ENCODE measurements at places on chromosomes 7 and 10. TPM values are rescaled to one million over a fixed set of nuclear protein-coding genes. Genes with fewer than 3 reads are reported as not detected.

CALHM2 gene
- 67.2 TPM for total RNA-seq

ANKRD30A gene
- total RNA-seq: not detected

CFAP46 gene
- not detected for total RNA-seq

RET gene
- total RNA-seq: 2.8 TPM

LRRN3 gene
- total RNA-seq: 127 TPM

UCMA gene
- not detected for total RNA-seq

ANKRD1 gene
- total RNA-seq: not detected

GBX1 gene
- total RNA-seq: not detected

HMX3 gene
- total RNA-seq: not detected

GPR26 gene
- not detected for total RNA-seq

MKX gene
- 0.17 TPM for total RNA-seq

CFAP43 gene
- not detected for total RNA-seq

NSMCE4A gene
- total RNA-seq: 60.2 TPM

VIPR2 gene
- total RNA-seq: 0.56 TPM

ARL4A gene
- 11.4 TPM for total RNA-seq

NFKB2 gene
- total RNA-seq: 313 TPM

NAT16 gene
- not detected for total RNA-seq

CADPS2 gene
- not detected for total RNA-seq

ATRNL1 gene
- total RNA-seq: 0.22 TPM

ADO gene
- 23.3 TPM for total RNA-seq
